Urothelium cell line (cell line): ENCODE measurements at places on chromosomes 12 and 14.
A peak's percentile ranks its signal among the peaks of the same experiment; 100 is the strongest.

GRCh38 chr12:115577401-115577800 lies 700.1 kb downstream of the MED13L start:
- DNase-seq, result no peak

DNA sequence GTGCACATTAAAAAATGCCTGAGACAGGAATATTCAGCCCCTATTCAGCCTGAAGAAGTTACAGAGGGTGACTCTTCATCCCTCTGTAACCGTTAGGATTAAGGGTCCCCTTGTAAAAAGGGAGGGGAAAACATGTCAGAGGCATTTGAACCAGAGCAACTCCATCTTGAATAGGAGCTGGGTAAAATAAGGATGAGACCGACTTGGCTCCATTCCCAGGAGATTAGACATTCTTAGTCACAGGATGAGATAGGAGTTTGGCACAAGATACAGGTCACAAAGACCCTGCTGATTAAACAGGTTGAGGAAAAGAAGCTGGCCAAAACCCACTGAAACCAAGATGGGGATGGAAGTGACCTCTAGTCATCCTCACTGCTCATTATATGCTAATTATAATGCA lies 19.9 kb upstream of the MDM1 start:
- DNase-seq, result no peak

DNA sequence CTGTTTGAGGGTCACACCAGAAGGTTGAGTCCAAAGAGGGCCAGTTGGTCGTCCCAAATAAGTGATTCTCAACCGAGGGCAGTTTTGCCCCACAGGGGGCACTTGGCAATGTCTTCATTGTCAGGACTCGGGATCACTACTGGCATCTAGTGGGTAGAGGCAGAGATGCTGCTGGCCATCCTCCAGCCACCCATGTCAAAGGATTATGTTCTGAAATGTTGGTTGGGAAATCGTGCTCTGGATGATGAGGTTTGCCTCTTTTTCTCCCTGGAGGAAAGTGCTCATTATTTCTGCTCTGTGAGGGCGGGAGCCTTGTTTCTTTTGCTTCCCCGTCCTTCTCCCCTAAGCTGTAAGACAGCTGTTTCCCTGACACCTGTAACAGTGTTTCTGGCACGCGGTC lies 3.6 kb downstream of the ZNF839 start:
- DNase-seq, result peak; percentile 44

DNA sequence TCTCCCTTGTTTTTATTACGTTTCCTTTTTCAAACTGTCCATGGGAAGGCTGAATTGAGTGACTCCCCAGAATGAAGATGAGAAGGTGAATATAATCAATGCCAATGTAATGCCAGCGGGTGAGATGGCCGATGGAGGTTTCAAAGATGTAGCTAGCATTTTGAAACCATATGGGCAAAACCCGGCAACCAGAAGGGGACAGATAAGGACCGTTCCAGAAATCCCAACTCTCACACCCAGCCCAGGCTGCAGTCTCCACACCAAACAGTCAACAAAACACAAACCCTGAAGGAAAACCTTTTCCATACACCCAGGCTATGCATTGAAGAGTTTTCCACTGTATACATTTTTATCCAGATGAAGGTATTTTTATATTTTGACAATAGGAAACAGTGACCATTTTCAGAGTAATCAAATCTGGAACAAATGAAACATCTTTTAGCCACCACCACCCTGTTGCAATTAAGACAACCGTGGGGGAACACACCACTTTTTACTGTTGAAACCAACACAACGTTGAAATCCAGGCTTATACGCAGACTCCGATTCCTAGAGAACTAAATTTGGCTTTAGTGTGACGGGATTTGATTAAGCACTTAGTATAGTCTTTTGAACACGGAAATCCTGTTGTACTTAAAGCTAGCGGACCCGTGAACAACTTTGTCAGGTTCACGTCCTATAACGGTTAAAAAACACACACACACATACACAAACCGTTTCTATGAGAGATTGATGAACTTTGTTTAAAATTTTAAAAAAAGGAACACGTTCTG lies 19.0 kb downstream of the PHETA1 start:
- DNase-seq, result no peak

- DNase-seq, result peak; percentile 17
Observed at GRCh38 chr12:26122061-26122680, 2.7 kb downstream of the BHLHE41 start.

- no peak for DNase-seq
Observed at GRCh38 chr14:24311837-24312615, 724 bp downstream of the LTB4R start.

- no peak for DNase-seq
Observed at GRCh38 chr12:108151533-108152169, 22.6 kb downstream of the WSCD2 start.

DNA sequence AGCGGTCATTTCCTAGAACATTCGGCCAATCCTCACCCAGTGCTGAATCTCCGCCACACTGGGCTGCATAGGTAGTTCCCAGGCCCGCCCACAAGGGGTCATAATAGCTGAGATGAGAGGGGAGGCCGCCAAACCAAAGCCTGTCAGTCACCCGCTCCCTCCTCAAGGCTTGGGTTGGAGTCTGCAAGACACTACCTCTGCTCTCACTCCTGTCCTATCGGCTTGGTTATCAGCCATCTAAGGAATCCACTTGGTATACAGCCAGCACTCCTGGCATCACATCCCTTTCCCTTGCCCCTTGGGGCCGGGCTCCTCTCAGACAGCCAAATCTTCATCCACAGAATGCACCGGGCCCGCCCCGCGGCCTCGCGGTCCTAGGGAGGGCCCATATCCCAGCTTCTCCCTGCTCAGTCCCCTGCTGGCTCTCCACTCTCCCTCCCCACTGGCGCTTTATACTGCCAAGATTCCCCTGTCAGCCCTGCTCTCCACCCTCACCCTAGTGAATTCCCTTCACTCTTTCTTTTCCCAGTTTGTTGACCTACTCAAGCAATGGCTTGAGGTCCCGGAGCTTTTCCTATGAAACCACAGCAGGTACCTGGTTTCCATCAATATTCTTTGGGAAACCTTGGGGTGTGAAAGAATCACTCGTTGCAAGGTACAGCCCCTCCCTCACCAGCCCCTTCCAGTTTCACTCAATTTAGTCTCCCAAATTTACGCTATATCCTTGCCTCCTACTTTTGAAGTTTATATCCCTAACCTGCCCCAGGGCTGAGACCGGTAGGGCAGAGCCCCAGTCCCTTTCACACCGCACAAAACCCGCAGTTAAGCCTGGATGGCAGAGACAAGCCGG lies 1.4 kb downstream of the IFFO1 start:
- DNase-seq, result peak; percentile 76

DNA sequence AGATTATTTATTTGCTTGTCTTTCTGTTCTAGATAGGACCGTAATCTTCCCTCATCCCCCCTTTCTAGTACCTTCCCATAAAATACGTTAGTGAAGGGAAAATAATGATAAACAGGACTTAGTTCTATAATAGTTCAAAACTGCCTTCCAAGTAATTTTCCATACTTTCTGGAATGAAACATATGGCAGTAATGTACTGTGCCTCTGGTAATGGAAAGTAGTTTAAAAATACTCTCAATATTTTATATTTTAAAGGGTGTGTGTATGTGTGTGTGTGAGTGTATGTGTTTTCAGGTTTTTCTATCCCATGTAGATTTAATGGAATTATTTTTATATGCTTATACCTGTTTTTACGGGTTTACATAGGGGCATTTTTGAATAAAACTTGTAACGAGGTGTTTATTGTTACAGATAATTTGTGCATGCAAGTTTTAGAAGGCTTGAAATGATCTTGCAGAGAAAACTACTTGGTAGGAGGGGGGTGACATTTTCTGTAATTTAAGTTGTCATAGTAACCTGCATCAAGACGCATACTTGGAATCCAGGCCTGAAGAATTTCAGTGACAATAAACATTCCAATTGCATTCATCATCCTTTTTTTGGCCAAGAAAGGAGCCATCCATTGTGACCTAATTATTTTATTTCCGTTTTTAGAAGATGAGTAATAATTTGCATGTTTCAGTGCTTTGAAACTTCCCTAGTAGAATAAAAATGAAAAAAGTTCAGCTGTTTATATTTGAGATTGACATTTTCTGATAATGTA lies 38.9 kb downstream of the RASSF8 start:
- peak; percentile 64 for DNase-seq

DNA sequence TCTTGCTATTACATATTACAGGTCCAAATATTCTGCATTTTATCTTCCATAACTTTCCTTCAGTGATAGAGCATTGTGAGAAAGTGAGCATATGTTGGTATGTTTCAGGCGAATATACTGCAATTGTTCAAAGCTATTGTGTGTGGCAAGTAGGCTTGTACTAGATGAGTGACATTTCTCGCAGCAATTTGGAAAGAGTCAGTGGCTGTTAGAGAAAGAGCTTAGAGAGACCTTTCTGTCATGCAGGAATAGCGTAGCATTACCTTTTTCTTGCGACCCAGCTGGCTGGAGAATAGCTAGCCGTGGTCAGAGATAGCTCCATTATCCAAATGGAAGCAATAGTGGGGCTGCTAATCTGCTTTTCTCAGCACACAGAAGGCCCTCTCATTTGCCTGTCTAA lies 678.5 kb upstream of the FOXG1 start:
- no peak for DNase-seq

DNA sequence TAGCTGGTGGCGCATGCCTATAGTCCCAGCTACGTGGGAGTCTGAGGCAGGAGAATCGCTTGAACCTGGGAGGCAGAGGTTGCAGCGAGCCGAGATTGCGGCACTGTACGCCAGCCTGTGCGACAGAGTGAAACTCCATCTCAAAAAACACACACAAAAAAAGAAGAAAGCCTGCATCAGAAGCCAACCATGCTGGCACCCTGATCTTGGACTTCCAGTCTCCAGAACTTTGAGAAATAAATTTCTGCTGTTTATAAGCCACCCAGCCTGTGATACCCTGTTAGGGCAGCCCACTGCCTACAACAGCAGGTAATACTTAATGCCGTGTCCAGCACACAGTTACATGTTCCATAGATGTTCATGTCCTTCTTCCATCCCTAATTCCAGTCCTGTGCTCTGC lies 62.7 kb downstream of the NDUFA12 start:
- DNase-seq, result no peak

GRCh38 chr14:106879241-106879640 lies 1352.9 kb downstream of the TMEM121 start:
- DNase-seq, result no peak

DNA sequence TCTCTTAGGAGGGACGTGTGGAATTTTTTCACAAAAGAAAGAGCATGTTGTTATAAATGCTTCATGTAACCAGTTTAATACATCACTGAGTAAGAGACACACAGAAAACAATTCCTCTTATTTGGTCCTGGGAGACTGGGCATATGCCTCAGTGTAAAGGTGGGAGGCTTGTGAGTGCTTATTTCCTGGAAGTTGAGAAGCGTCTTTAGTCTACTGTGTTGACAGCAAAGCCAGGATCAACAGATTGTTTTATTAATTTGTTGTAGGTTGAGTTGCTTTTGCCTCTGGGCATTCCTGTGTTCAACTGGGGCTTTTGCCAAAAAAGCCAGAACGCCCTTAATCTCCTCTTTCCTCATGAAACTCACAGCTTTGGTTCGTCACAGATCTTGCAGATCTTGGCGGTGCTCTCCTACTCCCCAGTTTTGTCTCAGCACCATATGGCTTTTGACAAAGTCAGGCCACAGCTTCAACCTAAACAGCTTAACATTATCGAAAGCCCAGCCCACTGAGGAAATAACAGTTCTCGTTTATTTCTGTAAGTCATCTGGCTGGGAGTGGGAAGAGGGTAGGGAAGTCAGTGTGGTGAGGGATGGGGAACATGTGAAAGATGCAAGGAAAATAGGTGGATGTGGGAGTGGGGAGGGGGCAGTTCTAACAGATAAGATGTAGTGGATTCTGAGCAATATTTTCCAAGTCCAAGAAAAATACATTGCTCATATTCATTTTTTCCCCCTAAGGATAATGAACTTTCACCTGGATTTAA lies 227.2 kb downstream of the DACT1 start:
- no peak for DNase-seq

DNA sequence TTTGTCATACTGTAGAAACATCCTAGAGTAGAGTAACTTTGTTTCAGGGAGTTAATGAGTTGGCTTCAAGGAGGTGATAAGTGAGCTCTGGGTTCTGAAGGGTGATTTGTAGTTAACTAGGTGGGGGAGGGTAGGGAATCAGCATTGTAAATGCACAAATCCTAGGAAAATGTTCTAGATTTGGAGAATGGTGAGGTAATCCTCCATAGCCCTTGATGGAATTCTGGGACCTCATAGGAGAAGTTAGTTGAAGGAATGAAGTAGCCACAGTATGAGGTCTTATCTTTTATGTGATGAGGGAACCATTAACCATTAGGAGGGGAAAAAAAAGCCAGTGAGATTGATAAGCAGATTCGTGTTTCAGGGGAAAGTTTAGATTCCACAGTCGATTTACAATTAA lies 8.0 kb downstream of the CNOT2 start:
- no peak for DNase-seq

DNA sequence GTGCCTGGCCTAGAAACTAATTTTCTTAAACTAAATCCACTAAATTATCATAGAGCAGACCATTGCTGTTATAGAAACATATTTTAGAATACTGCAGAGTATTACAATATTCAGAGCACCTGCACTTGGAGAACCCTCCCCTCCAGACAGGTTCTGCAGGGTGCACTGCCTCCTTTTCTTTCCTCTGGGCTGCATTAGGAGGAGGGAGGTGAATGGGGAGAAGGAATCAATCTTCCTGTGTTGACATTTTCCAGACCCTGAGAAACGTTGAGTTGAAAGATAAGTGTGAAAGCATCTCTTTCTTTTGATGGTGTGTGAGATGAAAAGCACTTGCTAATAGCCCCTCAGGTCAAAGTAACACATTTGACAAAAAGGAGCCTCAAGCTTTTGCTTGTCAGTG lies 7.3 kb downstream of the SYNE2 start:
- no peak for DNase-seq

- DNase-seq, result no peak
Observed at GRCh38 chr12:28164644-28165275, 25.5 kb upstream of the CCDC91 start.

DNA sequence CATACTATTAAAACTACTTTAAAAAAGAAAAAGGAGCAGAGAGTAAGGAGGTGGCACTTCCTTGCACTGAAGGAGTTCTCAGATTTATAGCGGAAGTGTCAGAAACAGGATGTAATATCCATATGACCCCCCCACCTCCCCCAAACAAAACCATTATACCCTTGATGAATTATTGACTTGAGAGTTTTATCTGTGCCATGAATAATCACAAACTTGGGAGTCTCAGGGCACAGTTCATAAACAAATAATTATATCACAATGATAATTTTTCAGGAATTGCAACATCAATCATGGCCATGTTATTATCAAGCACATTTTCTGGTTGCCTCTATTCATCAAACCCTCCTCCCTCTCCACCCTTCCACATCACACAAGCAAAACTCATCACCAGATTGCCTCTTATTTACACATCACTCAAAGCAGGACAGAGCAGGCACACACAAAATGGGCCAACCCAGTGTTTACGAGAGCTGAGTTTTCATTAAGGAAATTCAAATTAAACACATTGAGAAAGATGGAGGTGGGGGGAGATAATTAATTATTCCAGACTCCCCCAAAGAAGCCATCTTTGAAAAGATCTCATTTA lies 141.4 kb downstream of the EGLN3 start:
- no peak for DNase-seq
